ENCODE measurements at places on chromosomes 1 and 21.

- DNase-seq = no peak
Measured at GRCh38 chr1:156476501-156477298, 23.9 kb downstream of the MEF2D start.

DNA sequence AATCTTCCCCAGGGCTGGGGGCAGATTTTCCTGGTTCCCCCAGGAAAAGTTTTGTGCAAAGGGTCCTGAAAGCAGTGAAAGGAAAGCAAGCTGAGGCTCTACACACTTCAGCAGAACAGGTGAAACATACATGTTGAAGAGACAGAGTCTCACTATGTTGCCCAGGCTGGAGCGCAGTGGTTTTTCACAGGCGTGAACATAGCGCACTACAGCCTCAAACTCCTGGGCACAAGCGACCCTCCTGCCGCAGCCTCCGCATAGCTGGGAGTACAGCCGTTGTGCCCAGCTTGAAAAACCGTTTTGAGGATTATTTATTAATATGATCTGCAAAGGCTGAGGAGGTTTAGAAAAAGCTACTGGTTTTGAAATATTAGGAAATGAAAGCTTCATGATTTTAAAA lies 11.8 kb downstream of the PRDM15 start:
- no peak for DNase-seq

- no peak for DNase-seq
Measured at GRCh38 chr1:238346340-238346739, 455.6 kb upstream of the ZP4 start.

DNA sequence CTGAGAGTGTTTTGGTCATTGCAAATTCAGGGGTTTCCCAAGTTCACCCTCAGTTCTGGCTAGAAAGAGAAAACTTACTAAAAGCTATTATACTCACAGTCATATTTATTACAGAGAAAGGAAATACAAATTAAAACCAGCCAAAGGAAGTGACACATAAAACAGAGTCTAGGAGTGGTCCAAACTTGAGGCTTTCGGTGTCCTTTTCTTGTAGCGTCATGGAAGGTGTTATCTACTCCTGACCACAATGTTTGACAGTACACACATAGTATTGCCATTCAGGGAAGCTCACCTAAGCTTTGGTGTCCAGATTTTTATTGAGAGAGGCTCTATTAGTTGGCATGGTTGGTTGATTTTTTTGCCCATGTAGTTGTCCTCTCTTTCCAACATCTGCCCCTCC lies 59.0 kb downstream of the SLC35A3 start:
- no peak for DNase-seq

DNA sequence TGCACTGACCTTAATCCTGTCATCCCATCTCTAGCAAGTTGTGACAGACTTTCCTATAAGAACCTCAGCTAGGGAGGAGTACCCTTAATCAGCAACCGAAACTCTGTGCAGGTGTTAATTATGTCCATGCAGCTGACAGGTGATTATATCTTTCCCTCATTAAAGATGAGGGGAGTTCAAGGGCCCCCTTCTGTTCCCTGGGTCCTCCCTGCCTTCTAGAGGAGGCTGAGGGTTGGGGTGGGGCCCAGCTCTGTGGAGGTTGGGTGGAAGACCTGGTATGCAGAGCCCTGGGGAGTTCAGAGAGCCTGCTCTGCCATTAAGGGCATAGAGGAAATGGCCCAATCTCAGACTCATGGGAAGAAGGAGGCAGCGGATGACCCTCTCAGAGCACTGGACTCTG lies 35.6 kb upstream of the CRNN start:
- DNase-seq = no peak

GRCh38 chr1:34870395-34870794 lies 10.8 kb upstream of the SMIM12 start:
- DNase-seq = no peak

GRCh38 chr1:31790641-31791091 lies 25.2 kb downstream of the SPOCD1 start:
- DNase-seq = no peak

- no peak for DNase-seq
Measured at GRCh38 chr21:14099570-14099969, 111.2 kb downstream of the LIPI start.

DNA sequence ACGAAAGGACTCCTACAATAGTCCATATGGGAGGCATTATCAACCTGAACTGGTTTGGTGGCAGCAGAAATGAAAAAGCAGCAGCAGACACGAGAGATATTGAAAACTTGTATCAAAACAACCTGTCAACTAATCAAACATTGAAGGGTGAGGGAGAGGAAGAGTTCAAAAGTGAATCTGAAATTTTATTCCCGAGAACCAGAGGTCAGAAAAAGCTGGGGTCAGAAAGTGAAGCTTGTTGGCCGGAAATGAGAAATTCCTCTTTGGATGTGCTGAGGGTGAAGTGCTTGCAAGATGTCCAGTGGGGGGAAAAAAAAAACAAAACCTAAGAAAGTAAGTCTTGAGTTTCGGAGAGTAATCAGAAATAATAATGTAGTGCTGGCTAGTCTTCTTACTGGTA lies 1.9 kb upstream of the C4BPA start:
- no peak for DNase-seq

- peak; percentile 89 for DNase-seq
Measured at GRCh38 chr1:28437264-28437923, 67.9 kb downstream of the PHACTR4 start.

DNA sequence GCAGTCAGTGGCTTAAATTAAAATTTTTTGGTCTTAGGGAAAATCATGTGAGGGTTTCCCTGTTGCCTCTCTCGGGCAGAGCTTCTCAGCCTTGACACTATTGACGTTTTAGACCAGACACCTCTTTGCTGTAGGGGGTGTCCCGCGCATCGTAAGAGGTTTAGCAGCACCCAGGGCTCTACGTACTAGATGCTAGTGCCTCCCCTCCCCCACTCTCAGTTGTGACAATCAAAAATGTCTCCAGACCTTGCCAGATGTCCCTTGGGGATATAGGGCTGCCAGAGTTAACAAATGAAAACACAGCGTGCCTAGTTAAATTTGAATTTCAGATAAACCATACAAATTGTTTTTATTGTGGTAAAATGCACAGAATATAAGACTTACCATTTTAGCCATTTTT lies 293.3 kb downstream of the DISC1 start:
- DNase-seq = no peak

DNA sequence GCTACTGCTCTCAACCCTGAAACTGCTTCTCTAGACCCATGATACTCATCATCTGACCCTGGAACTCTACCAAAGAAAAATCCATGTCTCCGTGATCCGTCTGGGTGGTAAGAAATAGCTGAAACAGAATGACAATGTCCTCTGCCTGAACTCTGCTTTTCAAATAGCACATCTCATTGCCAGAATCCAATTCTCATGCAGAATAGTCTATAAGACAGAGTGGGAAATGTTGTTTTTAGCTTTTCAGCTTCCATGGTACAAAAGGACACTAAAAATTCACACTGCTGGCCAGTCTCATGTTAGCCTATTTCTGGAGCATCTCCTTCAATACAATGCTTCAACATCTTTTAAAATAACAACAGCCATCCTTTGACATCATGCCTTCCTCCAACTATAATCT lies 1355.8 kb upstream of the PRMT6 start:
- DNase-seq = no peak

DNA sequence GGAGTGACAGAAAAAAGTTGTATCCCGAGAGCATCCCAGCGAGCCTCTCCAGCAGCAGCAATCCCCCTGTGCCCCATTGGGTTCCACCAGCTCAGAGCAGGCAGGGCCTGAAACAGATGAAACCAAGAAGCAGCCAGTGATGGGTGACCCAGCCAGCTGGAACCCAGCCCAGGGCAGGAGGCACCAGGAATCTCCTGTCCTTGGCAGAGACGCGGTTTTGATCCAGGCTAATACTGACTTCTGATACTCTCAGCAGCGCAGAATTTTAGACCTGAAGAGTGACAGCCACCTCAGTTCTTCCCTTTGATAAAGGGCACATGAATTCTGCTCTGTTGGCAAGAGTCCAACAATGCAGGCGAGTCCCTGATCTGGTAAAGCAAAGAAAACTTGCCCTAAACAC lies 11.4 kb upstream of the OLIG1 start:
- no peak for DNase-seq

GRCh38 chr1:171597203-171597602 lies 24.8 kb upstream of the MYOCOS start:
- no peak for DNase-seq

GRCh38 chr1:65440915-65441314 lies 20.4 kb downstream of the LEPR start:
- no peak for DNase-seq

GRCh38 chr1:11858158-11858557 lies 587 bp downstream of the NPPB start:
- no peak for DNase-seq

DNA sequence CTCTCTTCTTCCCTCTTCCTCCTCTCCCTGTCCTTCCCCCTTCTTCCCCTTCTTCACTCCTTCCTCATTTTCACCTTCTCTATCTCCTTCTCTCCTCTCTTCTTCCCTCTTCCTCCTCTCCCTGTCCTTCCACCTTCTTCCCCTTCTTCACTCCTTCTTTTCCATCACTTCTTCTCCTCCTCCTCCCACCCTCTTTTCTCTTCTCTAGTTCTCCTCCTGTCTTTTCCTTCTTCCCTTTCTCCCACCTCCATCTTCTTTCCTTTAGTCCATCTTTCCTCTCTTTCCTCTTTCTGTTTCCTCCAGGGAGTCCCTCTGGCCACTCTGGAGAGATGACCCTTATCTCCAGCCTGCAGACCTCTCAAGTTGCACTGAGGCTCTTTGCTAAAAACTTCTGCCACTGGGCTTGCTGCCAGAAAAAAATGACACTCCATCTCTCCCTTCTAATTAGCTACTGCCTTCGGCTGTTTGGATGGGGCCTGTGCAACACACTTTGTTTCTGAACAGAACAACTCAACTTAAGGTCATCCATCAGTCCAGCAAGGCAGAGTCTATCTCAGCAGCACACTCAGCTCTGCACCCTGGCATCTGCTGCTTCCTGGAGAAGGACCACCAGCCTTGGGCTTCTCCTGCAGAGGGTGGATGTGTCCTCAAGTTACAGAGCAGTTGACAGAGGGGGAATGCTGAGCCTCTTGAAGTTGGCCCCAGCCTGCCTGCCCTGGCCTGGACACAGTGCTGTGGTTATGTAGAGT lies 538.8 kb downstream of the MATN1 start:
- no peak for DNase-seq

DNA sequence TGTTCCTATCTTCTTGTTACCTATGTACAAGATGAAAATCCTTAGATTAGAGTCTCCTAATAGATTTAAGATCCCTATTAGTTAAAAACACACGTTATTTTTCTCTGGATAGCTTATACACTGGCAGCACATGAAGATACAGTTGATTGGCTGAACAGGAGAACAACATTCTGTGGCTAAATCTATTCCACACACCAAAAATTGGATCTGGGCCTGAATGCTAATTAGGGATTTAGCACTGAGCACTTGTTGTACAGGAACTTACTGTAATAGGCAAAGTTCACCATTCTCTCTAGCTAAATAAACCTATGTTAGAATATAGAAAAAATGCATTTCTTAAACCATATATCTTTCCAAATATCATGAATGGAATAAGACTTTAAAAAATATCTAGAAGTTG lies 117.1 kb upstream of the PTGFR start:
- DNase-seq = no peak

DNA sequence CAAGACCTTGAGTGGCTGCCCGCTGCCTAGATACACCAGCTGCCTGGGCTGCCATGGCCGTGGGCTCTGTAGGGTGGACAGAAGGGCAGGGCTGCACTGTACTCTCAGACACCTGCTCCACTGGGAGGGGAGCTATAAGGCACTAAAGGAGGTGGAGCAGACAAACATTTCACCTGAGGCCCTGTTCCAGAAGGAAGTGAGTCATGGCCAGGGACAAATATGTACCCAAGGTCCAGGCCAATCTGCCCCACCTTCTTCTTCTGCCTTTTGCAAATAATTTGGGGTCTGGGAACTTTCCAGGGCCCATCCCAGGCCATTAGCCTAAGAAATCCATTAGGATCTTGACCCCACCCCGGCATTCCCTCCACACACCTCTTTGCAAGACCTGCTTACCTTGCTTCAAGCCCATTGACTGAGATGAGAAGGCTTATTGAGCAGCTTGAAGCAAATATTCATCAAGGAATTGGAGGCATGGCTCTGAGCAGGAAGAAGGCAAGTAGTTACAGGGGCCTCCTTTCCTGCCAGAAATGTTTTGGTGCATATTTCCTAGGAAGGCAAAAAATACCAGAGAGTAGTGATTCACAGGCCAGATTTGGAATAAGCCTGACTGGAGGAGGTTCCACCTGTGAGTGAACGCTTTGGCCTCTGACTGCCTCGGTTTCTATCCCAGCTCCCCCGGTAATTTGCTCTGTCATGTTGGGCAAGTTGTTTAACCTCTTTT lies at the start of gene CAPN8:
Gene CAPN8 (minus strand): TSS at position 110 of the 721 bp plus-strand sequence. CDS start 55 bp downstream, at position 55.
- peak; percentile 90 for DNase-seq

- DNase-seq = no peak
Measured at GRCh38 chr1:1197551-1198422, 8.6 kb downstream of the TNFRSF18 start.

DNA sequence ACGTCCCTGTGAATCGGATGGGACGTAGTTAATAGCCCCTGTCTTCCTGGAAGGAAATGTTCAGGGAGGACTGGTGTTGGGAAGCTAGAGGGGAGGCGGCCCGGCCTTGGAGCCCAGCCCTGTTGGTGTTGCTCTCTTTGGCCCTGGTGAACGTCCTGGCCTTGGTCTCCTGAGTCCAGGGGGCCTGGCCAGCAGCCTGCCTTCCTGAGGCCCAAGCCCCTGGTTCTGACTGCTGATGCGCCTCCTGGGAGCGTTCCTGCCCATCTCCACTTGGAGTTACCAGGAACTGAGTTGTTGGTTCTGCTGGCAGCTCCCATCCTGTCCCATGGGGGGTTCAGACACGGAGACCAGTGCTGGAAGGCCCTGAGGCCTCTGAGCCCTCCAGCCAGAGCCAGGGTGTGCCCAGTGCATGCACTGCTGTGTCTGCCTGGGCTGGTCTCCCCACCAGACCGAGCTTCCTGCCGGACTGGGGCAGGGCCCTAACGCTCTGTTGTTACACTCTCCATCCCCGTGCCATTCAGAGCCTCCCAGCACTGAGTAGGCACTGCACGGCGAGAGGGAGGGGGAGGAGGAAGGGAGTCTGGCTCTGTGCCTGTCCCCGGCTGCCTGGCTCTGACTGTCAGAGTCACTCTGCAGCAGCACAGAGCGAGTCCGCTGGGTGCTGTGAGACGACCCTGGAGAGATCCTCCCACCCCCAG lies 382.5 kb upstream of the VAMP3 start:
- no peak for DNase-seq

GRCh38 chr1:214441119-214441518 lies 110.3 kb downstream of the PTPN14 start:
- no peak for DNase-seq

- DNase-seq = no peak
Measured at GRCh38 chr1:192730198-192730597, 78.6 kb upstream of the RGS2 start.
